GM12891 (cell line): ENCODE measurements at places on chromosomes 2 and 18.
A peak's percentile ranks its signal among the peaks of the same experiment; 100 is the strongest.

- no peak for DNase-seq
Observed at GRCh38 chr2:8380566-8380965, 301.3 kb upstream of the ID2 start.

DNA sequence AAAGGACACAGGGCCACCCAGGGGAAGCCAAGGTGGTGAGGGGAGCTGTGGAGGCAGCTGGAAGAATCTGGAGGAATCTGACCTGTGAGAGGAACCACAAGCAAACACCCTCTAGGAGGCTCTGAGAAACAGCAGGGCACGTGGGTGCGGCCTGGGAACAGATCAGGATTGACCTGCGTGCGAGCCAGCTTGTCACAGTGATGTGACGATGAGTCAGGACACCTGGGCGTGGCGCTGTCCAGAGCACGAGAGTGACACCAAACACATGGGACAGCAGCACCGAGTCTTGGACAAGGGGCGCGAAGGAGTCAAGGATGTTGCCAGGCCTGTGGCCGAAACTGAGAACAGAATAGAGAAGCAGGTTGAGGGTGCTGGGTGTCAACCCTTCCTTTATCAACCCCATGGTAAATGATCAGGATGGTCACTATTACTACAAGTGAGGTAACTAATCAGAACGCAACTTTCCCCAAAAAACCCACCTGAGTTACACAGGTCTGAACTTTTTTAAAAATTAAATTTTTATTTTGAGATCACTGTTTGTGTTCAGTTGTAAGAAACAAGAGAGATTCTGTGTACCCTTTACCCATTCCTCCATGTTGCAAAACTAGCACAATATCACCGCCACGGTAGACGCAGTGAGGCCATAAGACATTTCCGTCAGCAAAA is 637 bp upstream of the SFT2D3 start:
- peak; percentile 67 for DNase-seq

GRCh38 chr18:48036226-48036625 is 105.8 kb upstream of the SMAD2 start:
- DNase-seq, result no peak

DNA sequence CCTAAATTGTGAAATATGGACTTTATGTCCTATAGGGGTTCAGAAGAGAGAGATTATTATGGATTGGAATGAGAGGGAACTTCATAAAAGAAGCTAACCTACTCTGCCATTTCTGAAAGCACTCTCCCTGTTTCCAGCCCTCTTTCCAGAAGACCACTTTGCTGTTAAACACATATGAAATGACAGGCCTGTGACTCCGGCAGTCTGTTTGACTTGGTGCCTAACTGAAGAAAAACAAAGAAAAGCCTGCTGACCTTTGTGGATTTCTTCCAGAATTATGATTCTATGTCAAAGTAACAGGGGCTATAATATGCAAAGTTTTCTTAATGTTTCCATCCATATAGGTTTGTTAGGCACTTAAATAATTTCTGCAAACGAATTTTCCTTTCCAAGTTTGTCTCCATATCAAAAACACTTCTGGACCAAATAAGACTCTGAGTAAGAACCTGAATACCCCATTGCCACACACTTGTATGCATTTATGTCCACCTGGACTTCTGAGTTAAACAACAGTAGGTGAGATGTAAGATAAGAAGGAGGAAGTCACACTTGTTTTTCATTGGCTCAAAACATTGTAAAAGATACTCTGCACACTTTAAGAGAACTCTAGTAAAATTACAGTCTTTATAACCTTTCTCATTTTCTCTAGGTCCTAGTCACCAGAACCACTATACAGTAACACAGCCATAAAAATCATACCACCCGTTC is 111.7 kb downstream of the PIEZO2 start:
- DNase-seq, result no peak

GRCh38 chr2:42585779-42586178 is 17.3 kb downstream of the MTA3 start:
- no peak for DNase-seq

- DNase-seq, result no peak
Observed at GRCh38 chr2:149648282-149649030, 60.9 kb upstream of the MMADHC start.

DNA sequence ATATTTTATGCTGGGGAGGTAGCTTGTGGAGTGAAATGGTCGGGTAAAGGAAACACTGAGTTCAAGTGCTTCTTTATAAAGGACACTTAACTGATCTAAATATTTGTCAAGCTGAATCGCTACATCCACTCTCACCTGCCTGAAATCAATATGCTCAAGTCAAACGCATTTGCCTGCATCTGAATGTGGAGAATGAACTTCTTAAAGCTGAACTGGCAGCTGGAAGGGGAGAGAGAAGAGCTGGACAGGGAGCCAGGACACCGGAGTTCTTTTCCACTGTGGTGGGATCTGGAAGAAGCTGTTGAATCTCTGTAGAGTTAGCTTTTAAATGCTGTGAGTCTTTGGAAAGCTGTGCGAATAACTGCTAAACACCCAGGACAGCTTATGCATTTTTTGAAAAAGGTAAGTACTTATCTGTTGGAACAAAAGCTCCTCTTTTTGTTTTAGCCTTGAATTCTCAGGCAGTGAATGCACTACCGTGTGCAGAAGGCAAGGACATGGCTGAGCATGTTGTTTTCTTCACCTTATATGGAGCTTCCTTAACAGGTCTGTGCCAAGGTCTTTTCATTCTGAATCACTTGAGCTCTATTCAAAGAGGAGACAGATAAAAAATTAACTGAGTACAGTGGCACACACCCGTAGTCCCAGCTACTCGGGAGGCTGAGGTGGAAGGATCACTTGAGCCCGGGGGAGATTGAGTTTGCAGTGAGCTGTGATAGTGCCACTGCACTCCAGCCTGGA is 74.2 kb upstream of the KLF7 start:
- no peak for DNase-seq

GRCh38 chr2:136436936-136437335 is 319.0 kb upstream of the CXCR4 start:
- no peak for DNase-seq

DNA sequence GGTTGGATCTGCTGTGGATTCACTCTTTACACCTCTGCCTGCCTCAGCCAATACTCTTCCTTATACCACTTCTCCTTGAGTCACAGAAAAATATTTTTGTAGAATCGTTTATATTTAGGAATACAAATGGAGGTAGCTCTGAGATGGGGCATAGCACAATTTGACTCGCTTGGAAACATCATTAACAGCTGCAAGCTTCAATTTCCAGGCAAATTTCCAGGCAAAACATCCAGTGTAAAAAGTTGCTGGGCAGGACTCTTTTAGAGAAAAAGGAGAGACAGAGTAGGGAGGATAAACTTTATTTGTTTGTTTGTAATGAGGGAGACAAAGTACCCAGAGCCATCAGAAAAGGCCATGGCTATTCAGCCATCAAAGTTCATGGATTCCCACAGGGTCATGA is 74.4 kb upstream of the SOX11 start:
- DNase-seq, result no peak

GRCh38 chr2:150296770-150297546 is 190.5 kb downstream of the RND3 start:
- DNase-seq, result no peak

- no peak for DNase-seq
Observed at GRCh38 chr2:23718931-23719700, 207.8 kb downstream of the ATAD2B start.

- DNase-seq, result no peak
Observed at GRCh38 chr2:20231598-20232026, 6.7 kb upstream of the SDC1 start.

- DNase-seq, result no peak
Observed at GRCh38 chr18:29248805-29249204, 1071.9 kb upstream of the CDH2 start.

DNA sequence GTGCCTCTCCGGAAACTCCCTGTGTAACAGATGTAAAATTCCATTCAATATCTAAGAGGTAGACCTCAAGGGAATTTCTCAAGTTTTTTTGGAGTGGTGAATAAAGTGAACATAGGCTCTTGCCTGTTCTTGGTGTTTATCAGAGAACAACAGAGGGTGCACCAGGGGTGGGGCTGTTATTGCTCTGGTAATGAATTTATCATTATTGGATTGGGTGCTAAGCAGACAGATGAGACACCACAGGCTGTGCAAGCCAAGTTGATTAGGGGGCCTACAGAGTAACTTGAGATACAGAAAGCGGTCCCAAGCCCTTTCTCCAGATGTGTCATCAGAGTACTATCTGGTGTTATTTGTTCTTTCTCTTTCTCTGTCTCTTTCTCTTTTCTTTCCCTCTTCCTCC is 286.3 kb downstream of the OSR1 start:
- DNase-seq, result no peak

DNA sequence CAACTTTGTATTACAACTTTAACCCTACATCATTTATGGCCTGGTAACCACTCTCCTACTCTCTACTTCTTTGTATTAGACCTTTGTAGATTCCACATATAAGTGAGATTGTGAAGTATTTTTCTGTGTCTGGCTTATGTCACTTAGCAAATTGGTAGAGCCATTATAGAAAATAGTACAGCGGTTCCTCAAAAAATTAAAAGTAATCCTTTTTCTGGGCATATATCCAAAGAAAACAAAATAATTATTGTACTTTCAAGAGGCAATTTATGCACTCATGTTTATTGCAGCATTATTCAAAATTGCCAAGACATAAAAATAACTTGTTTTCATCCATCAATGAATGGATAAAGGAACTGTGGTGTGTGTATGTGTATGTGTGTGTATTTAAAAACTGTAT is 537.5 kb upstream of the FSIP2 start:
- no peak for DNase-seq

- DNase-seq, result no peak
Observed at GRCh38 chr2:189783451-189783926, 650 bp downstream of the ORMDL1 start.

GRCh38 chr2:149346272-149346671 is 15.9 kb downstream of the LYPD6 start:
- no peak for DNase-seq

GRCh38 chr2:1736045-1736444 is 8.3 kb downstream of the PXDN start:
- DNase-seq, result no peak

DNA sequence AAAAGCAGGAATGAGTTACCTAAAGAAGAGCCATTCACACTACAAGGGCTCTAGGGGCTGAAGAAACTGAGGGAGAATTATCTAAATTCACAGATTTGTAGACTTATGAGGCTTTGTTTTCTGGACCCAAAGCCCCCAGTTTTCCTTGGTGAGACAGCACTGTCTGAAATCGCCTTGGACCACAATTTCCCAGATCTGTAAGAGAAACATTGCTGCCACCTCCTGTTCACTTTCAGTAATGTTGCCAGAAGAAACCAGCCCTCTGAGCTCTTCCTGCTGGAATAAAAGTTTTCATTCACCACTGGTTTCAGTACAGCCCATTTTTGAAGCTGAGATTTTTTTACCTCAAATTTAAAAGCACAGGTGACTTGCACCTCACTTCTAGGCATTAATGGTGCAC is 169.2 kb downstream of the CDH20 start:
- peak; percentile 10 for DNase-seq

DNA sequence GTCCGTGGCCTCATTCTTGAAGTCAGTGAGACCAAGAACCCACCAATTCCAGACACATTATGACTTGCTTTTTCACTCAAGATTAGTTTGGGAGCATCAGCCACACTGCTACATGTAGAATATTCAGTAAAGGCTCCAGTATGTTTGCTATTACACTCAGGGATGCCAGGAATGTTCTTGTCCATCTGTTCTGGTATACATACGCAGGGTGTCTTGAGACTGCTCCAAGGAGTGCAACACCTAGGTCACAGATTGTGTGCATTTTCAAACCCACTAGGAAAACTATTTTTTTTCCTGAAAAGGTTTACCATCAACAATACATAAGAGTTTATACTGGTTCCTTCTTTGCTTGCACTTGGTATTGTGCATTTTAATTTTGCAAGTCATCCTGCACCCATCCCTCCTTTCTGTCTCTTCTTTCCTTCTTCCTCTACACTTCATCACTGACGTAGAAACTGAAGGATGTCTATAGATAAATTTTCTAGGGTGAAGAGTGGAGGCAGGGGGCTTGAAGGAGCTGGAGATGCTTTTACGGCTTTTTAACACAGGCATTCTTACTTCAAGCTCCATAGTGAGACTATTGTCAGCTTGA is 35.3 kb upstream of the MAP2 start:
- no peak for DNase-seq

DNA sequence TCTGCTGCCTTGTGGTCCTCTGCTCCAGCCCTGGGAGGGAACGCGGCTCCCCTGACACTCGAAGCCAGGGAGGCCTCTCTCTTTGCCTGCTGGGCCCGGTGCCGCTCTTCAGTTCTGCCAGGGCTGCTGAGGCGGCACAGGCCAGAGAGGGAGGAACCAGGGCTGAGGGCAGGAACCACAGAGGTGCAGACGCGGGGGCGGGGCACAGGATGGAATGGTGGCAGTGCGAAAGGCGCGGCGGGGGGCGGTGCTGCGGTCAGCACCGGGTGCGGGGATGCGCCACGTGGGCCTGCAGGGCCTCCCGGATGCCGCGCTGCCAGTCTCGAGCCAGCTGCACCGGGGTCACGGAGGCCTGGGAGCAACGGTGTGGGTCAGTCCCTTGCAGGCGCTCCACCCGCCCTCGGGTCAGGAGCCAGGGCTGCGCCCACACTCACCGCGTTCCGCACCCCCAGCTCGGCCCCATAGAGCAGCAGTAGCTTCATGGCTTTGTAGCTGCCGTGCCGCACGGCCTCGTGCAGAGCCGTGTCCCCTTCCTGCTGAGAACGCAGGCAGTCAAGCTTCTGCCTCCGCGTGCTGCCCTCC is 4.4 kb downstream of the ANKRD23 start:
- peak; percentile 46 for DNase-seq

GRCh38 chr2:175837046-175837445 is 165.0 kb downstream of the LNPK start:
- no peak for DNase-seq

DNA sequence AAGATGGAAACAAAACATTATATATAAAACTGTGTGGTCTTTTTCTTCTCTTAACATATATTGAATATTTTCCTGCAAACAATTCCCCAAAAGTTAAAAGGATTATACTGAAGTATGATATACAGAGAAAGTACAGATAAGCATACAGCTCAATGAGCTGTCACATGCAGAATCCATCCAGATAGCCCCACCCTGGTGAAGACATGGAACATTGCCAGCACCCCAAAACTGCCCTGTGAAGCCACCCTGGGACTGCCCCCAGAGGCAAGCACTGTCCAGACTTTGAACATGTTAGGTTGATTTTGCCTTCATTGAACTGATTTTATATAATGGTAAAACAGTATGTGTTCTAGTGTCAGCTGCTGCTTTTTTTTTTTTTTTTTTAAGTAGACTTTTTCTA is 112.3 kb upstream of the IL1R2 start:
- no peak for DNase-seq

GRCh38 chr18:68181956-68182355 is 533.0 kb downstream of the TMX3 start:
- no peak for DNase-seq

- no peak for DNase-seq
Observed at GRCh38 chr2:169965495-169965894, 138.2 kb downstream of the UBR3 start.

- DNase-seq, result no peak
Observed at GRCh38 chr18:10663750-10664149, 137.9 kb downstream of the NAPG start.

DNA sequence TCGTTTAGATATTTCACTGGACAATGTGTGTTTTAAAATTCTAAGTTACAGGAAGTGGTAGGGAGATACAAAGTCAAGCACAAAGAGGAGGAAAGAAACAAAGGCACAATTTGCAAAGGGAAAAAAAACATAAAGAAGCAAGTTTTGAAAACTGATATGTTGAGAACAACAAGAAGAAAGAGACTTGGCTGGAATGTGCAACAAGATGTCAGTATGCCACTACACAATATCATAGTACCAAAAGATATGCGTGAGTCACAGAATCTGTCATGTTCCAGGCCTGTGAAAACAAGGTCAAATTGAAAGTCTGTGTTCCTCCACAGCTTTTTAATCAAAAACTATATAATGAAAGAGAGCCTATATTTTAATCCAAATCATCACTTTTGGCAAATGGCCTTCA is 12.0 kb downstream of the EXOC6B start:
- no peak for DNase-seq
